KBM-7 (cell line): ENCODE measurements at places on chromosomes 6 and 20.

GRCh38 chr20:63686492-63687321, 9.7 kb upstream of the TNFRSF6B start:
- no peak for DNase-seq

GRCh38 chr6:137452333-137452894, 41.8 kb downstream of the OLIG3 start:
- DNase-seq, result no peak

GRCh38 chr6:104940893-104941728, 15.8 kb upstream of the LIN28B start:
- peak; percentile 84 for DNase-seq

DNA sequence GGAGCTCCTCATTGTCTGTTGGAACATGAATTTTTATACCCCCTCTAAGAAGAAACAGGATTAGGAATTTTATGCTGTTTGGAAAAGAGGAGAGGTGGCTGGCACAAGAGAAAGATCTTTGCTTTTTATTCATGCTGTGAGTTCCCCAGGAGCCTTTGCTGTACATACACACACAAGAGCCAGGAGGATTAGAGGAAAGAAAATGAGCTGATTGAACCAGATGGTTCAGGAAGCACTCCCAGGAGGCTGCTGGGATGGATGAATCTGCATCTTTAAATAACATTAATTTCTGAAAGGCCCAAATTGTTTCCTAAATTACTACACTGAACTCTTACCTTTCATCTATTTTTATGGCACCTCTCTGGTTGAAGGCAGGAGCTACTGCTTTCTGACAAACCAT, 20.1 kb upstream of the TCP11 start:
- no peak for DNase-seq

DNA sequence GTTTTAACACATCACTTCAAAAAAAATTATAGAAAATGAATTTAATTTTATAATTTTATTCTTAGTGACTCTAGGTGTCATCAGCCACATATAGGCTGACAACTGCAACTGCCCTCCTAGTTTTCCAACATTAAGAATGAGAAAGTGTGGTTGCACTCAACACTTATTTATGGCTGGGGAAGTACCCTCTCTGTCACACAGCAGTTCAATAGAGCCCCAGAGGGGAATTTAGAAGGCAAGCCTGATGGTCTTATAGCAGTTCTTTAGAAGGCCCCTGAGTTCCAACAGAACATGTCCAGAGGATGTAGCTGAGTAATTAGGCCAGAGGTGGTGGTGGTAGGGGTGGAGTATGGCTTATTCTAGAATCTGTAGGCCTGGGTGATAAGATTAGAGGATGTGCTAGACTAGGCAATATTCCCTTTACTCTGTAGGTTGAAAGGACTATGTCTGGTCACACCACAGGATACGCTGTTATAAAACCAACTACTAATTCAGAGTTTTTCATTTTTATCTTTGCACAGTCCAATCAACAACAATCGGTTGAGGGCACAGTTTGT, 226.5 kb upstream of the CITED2 start:
- DNase-seq, result no peak

- DNase-seq, result peak; percentile 98
These were observed at the start of gene ATP5F1E for GRCh38 chr20:59032023-59032712. Gene ATP5F1E (minus strand): TSS chr20:59032335. CDS start chr20:59032251, 84 bp downstream.

GRCh38 chr6:395432-396125, 4.0 kb downstream of the IRF4 start:
- peak; percentile 39 for DNase-seq

DNA sequence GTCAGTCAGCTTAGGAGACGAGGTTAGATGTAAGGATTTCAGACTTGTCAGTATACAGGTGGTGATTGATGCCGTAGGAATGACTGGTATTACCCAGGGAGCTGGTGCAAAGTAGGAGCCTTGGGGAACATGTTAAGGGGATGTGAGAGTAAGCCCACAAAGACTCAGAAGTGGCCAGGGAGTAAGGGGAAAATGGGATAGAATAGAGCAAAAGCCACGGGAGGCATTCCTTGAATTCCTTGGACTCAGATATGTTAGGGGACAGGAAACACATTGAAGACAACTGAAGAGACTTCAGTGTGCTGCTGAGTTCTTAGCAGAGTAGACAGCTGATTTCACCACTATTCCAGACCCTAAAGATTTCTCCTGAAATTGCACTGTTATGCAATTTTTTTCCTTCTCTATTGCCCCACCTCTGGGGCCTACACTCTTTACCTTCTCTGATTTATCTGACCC, 1.2 kb upstream of the ACAT2 start:
- no peak for DNase-seq

DNA sequence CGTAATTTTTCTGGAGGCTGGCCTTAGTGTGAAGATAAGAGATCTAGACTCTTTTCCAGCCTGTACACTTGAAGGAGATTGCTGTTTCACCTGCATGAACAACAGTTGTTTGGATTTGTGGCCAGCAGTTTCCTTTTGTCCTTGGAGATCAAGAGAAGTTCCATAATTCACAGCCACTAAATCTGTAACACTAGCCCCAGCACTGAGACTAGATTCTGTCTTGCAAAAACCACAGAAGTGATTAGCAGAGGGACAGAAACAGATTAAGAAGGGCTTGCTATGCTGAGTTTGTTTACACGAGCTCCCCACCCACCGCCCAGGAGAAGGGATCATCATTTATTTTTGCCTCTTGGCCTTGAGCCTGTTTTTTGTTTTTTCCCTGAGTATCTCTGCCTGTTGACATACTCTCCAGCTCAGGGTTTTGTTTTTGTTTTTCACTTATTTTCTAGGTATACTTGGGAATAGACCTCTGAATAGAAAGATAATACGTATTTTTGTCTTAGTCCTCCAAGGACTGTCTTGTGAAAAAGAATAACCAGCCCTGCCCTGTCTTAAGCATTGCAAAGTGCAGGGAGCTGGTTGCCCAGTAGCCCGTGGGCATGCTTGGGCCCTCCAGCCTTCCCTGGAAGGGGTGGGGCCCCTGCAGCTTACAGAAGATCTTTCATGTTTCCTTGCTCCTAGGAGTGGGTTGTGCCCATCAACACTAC, 93.1 kb upstream of the SOX4 start:
- no peak for DNase-seq

DNA sequence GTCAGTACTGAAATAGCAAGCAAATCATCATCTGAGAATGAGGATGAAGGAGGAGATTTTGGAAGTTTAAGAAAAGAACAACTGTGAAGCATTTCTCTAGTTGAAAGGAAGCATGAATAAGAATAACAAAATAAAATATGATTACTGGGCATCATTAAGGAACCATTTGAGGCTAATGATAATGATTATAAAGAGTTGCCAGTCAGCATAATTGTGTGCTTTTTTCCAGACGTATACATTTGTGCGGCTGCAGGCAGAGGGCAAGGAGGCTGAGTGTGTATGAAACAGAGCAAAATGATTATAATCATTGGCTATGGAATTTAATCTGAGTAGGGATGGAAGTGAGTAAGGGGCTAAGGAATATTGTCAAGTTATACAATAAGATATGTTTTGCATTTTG, 218.7 kb upstream of the FUT9 start:
- no peak for DNase-seq

GRCh38 chr6:1615151-1615852, 5.6 kb downstream of the FOXC1 start:
- no peak for DNase-seq

- no peak for DNase-seq
These were observed 95.5 kb downstream of the GJA10 start for GRCh38 chr6:89989742-89990141.

DNA sequence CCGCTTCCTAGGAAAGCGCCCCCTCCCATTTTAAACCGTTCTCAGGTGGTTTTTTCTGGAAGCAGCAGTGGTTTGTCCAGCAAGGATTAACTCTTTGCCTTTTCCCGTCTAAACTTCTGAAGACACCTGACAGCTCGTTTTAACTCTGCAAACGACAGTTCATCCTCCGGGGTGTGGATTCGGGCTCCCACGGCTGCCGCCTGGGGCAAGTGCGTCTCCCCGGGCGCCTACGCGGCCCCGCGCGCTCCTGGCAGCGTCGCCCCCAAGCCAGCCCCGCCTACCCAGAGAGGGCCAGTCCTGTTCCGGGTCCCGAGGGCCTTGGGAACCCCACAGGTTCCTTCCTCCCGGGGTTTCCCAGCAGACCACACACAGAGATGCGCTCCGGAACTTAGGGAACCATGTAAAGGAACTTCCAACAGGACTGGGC, 54.4 kb downstream of the PRR18 start:
- no peak for DNase-seq

DNA sequence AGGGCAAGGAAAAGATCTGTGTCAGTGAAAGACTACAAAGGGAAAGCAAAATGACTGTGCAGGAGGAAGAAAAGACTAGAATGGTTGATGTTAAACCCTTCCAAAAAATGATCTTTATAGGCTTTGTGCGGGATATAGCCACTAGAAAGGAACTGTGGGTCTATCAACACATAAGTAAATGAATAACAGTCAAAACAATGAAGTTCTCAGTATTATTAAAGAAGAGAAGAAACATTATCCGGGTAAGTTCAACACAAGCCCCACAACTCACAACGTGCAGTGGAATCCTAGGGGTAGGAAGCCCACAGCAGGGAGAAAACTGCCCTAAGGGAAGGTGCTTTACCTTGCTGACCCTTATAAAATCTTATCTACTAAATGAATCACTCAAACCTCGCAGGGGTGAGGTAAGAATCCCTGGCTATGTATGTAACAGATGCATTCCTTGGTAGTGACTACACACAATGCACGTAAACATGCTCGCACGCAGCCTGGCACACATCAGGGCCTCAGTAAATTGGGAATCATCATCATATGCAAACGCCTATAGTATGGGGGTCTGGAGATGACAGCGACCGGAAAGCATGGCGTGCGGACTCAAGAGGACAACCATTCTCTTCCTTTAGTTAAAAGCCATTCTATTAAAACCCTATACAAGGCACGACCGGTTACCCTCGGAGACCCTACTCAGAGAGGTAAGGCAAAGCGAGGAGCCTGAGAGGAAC, 11.3 kb downstream of the TFAP2A start:
- DNase-seq, result no peak

- no peak for DNase-seq
These were observed 1.2 kb upstream of the GJA1 start for GRCh38 chr6:121434037-121434770.

DNA sequence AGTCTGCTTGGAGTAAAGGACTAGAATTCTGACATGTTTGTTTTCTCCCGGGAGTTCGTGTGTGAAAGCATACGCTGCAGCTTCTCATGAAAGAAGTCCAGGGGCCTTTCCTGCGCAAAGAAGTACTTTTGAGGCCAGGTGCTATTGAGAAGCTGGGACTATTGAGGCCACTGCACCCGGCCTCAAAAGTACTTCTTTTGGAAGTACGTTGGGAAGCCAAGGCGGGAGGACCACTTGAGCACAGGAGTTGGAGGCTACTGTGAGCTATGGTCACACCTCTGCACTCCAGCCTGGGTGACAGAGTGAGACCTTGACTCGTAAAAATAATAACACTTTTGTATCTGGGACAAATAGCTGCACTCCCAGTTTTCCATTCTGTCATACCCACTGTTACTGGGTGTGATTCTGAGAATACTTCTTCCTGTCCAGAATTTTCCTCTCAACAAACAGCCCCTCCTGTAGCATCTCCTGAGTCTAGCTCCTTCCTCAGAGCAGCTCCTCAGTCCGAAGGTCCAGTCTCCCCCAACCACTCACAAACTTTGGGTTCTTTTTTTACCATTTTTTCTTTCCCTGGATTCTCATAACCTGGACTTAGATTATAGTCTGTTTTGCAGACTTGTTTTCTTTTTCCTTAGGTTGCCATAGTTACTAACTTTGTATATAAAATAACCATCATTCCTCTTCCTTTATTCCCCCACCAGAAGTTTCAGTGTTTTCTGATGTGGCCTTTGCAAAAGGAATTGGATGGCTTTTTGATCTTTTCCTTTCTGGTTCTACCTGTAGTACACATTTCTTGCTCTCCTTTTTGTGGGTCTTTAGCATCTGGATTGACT, 12.7 kb downstream of the STK35 start:
- DNase-seq, result no peak

- DNase-seq, result no peak
These were observed 891.7 kb downstream of the C6orf118 start for GRCh38 chr6:164417537-164418261.

- DNase-seq, result no peak
These were observed 81.0 kb upstream of the LTV1 start for GRCh38 chr6:143762126-143762525.

DNA sequence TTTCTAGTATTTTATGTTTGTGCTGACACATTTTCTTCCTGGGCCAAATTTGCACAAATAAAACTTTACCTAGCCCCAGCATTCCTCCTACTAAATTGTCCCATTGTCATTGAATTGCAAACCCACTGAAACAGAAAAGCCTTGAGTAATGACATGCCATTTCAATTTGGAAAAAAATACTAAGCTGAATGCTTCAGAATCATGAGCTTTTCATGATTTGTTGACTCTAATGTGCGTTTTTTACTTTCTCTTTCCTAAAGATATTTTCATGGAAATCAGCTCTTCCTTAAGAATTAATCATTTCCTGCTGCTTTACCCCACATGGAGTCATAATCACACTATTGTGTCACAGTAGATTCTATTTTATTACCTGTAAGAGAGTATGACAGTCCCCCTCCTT, 47.4 kb downstream of the TRDN start:
- no peak for DNase-seq

DNA sequence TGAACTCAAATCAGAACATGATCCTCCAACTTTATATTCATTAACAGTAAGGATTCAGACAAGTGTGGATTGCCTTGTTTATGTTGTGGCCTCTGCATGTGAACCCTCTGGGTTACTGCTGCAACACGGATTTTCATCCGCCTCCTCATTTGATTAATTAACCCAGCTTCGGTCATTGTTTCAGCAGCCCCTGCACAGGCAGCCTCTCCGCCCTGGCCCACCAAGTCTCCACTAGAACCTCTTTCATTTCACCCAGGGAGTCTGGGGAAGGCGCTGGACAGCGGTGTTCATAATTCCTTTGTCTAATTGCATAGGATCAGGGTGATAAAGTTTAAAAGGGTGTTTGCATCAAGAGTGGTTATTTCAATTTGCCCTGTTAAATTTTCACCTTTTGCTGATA, 15.7 kb downstream of the NKX2-2 start:
- DNase-seq, result no peak

GRCh38 chr6:139291813-139292619, at the start of gene TXLNB:
Gene TXLNB (minus strand): TSS chr6:139291998. CDS start chr6:139288899, 3,099 bp downstream.
- DNase-seq, result peak; percentile 97

- DNase-seq, result peak; percentile 91
These were observed 39.2 kb downstream of the ZMYND8 start for GRCh38 chr20:47317127-47317895.

DNA sequence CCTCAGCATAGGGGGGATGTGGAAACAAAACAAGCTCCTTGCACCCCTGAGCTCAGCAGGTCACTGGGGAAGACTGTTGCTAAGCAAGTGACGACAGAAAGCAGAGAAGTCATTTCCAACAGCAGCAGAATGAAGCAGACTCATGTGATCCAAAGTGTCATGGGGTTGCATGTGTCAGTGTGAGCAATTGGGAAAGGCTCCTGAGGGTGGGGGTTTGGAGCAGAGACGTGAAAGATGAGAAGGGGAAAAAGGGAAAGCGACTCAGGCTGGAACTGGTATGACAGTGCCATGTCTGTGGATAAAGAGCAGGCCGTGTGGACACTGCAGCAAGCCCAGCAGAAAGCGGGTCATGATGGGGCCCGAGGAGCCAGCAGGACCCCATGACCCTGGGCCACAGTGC, 363.9 kb downstream of the PREX1 start:
- DNase-seq, result no peak
